ENCODE measurements at places on chromosomes 3 and 15.

DNA sequence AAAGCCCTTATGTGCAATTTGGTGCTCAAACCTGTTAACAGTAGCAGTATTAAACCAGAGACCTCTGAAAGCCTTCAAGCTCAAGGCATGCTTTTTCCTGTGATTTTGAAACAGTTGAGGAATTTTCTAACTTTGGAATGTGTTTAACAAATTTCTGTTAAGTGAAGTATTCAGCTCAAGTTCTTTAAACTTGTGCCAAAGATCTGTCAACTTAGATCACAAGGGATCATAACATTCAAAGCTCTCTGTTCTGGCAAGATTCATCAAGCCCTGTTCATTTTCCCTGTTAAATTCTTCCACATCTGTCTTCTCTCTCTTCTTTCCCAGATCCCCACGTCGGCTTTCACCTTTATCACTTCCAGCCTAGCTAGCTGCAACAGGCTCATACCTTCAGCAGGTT, 28.8 kb upstream of the RYK start:
- DNase-seq = no peak

- no peak for DNase-seq
Measured at GRCh38 chr15:83973816-83974215, 261.8 kb upstream of the GOLGA6L4 start.

DNA sequence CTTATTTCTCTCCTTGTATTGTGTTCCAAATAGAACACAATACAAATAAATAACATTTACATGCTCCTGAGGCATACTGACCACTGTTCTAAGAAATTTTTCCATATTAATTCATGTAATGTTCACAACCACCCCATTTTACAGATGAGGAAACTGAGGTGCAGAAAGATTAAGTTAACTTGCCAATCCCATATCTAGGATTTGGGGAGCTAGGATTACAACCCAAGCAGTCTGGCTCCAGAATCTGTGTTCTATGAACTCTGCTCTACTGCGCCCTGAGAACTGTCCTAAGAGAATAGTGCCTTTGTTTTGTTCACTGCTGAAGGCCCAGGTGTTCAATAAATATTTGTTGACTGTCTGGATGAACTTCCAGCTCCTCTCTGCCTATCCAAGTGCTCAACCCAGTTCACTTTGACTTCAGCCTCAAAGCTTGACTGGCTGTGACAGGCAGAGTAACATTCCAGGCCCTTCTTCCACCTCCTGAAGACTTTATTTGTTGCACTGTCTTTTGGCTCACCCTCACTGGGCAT, 3.1 kb downstream of the NEK10 start:
- DNase-seq = no peak

GRCh38 chr3:125136515-125136914, 76.0 kb downstream of the SLC12A8 start:
- DNase-seq = no peak

DNA sequence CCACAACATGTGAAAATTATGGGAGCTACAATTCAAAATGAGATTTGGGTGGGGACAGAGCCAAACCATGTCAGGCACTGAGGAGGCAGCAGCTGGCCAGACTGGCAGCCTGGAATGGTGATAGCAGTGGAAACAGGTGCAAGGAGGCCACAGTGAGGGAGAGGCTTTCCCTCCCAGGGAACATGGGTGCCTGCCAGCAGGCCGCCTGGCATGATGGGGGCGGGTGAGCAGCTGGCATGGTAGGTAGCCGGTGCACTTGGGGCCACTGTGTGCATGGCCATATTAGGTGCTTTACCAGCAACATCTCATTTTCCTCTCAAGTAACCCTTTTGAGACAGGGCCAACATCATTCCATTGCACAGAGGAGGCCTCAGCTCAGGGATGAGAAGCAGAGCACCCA, 18.3 kb upstream of the MRPS22 start:
- no peak for DNase-seq

- no peak for DNase-seq
Measured at GRCh38 chr15:92881211-92881754, 18.8 kb upstream of the CHD2 start.

DNA sequence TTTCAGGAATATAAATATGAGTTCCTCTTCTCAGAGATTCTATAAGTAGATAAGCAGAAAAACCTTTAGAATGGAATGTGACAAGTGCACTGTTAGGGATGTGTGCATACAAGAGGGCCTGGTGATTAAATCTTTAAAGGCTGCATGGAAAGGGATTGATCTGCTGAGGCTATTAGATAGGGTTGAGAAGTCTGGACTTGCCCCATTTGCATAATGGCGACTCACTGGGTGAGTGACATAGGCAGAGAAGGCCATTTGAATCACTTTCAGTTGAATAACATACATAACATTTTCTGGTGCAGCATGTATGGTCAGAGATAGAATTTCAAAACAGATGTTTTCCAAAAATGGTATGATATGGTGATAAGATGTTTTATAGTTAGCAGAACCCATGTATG, 156.9 kb downstream of the ZNF621 start:
- DNase-seq = no peak

DNA sequence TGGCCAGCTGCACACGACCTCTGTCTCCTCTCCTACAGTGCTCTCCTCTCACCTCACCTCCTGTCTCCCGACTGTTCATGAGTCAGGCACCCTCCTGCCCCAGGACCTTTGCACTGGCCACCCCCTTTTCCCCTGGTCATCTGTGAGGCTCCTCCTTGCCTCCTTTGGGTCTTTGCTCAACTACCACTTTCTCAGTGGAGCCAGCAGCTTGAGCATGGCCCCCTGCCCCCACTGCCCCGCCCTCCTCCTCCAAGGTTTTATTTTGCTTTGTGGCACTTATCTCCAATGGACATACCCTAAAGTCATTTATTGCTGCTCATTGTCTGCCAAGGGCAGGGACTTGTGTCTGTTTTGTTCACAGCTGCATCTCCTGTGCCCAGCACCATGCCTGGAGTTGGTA, 64.3 kb downstream of the MGLL start:
- no peak for DNase-seq

DNA sequence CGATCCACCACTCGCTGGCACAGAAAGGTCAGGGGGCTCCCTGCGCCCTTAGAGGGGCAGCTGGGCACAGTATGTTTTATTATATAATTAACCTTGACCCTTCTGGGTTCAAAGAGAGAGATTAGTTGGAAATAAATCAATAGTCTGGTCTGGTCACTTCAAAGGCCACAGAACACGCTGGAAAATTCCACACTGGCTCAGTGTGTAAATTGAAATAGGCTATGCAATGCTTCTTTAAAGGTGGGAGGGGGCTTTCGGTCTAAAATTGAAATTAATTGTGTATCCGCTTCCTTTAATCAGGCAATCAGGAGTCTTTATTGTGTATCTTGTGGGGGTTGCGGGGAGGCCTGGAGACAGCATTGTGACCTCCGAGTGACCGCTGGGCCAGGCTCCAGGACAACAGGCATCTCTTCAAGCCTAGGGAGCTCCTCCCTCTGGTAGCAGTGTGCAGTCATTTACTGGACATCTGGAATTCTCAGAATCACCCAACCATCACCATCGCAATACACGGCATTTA, 8.0 kb downstream of the RNU5B-1 start:
- no peak for DNase-seq

GRCh38 chr3:160941885-160942494, 163.2 kb downstream of the B3GALNT1 start:
- DNase-seq = peak; percentile 70

DNA sequence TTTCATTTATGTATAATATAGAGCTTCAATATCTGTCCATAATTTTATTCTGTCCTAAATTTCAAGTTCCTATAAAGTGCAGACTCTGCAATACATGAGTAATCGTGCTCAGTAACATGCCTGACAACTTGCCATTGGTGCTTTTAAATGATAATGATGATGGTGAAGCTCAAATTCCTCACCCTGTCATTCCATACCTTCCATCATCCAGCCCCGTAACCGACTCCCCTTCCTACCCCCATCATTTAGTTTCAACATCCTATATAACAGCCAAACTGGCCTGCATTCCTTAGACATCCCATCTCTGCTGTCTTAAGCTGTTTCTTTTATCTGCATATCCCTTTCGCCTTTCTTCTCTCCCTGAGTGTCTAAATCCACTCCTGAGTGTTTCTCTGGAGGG, 67.2 kb upstream of the DLG1 start:
- DNase-seq = no peak

GRCh38 chr3:37729119-37729518, 132.6 kb upstream of the CTDSPL start:
- DNase-seq = no peak

- no peak for DNase-seq
Measured at GRCh38 chr3:148651549-148651948, 46.2 kb upstream of the AGTR1 start.

DNA sequence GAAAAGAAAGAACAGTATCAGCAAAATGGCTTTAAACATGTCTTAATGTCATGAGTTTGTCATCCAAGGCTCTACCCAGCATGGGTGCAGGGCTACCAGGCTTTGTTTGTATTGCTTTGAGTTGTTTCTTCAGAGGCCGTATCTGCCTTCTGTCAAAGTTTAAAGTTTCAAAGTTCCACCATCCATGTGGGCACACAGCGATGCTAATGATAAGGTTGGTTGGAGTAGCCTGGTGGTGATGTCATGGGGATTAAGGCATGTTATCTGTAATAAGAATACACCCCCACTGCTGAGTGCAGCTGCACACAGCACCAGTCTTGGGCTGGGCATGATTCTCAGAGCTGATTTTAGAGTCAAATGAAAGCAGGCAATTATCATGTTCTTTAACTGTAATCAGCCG, 72.0 kb upstream of the LRTM1 start:
- DNase-seq = no peak

GRCh38 chr3:128983293-128984069, 10.4 kb downstream of the CFAP92 start:
- DNase-seq = no peak

- peak; percentile 24 for DNase-seq
Measured at GRCh38 chr3:354432-354831, 157.9 kb downstream of the CHL1 start.

GRCh38 chr3:158102242-158103080, 3.8 kb downstream of the SHOX2 start:
- DNase-seq = no peak

DNA sequence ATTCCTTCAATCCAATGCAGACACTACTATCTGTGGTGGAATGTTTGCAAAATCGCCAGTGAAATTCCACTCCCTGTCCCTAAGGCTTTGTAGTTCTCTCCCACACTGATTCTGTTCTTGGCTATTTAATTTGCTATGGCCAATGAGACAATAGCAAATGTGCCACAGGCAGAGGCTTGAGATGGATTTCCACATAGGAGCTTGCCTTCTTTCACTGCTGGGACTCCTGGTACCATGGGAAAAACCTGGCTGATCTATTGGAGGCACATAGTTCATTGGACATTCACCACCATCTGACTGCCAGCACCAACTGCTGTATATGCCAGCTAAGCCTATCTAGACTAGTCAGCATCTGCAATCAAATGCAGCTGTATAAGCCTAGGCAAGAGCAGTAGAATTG, 103.8 kb downstream of the NR1D2 start:
- DNase-seq = no peak

- no peak for DNase-seq
Measured at GRCh38 chr3:136617198-136617597, 135.0 kb downstream of the STAG1 start.

- DNase-seq = no peak
Measured at GRCh38 chr3:52043750-52044149, 12.6 kb downstream of the DUSP7 start.

GRCh38 chr15:52191207-52191606, at the start of gene GNB5:
TSS of gene GNB5 (minus strand) at chr15:52191392. CDS start at chr15:52184676, 6,716 bp downstream.
- DNase-seq = no peak

DNA sequence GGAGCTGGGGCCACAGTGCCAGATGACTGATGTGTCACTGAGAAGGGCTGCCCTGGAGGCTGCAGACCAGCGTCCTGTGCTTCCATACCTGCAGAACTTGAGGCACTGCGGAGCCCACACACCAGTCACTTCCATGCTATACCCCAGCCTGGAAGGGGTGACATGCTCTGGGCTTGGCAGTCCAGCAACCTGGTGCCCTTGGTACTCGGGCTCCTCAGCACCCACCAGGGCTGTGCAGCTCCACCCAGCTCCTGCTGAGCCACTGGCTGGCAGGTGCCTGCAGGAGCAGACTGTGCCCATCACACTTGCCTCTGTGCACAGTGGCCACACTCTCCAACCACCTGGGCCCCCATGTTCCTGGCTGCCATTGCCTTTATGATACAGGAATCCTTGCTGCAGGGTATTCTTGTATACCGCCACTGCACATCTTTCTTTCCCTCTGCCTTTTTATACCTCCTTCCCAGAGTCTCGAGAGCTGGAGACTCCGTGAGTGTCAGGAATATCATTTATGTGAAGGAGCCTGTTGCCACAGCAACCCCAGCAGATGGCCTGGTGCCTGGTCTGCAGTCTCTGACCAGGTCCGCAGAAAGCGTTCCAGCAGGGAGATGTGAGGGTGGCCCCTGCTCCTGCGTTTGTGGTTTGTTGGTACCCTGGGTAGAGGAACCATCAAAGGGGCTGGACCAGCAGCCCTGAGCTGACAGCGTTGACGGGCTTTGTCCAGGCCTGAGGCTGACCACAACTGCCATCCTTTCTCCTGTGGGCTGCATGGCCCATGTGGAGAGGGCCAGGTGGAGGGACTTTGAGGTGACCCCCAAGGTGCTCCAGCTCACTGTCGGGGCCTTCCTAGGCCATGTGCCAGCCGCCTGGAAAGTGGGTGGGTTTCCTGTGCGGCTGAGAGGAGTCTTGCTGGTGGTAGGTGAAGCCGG, 93.4 kb upstream of the PLXNA1 start:
- no peak for DNase-seq

- DNase-seq = no peak
Measured at GRCh38 chr3:168220556-168220955, 124.8 kb upstream of the GOLIM4 start.

DNA sequence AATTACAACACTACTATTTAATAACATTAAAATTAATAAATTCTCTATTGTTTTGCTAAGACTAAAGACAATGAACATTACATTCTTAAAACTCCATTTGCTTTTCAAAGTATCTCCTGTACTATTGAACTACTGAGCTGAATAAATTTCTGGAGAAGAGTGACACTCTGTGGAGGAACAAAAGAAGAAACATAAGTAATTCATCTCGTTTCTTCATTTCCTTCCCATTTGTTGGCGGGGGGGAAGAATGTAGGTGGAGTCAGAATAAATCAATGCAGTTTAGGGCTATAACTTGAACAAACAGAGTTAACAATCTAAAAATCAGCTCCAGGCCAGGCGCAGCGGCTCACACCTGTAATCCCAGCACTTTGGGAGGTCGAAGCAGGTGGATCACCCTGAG, 32.7 kb downstream of the EFHB start:
- DNase-seq = no peak

GRCh38 chr3:169660709-169661360, 2.7 kb downstream of the MECOM start:
- DNase-seq = no peak

DNA sequence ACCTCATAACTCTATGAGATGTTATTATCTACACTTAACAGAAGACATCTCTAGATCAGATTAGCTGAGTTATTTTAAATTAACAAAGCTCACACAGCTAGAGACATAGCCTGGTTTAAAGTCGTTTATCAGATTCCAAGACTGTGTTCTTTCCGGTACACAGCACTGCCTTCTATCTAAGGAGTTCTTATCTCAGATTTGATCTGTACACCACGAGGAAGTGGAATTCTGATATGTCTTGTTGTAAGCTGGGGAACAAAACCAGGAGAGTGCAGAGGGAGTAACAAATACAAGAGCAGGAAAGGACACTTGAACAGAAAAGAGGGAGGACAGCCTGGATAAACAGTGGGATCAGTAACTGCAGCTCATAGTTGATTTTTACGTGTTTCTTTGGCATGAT, 61.7 kb upstream of the KCNMB2 start:
- DNase-seq = no peak
